ENCODE measurements at places on chromosomes 2 and 18. TPM values are rescaled to one million over a fixed set of nuclear protein-coding genes. Genes with fewer than 3 reads are reported as not detected.

Gene GREB1L
- 0.31 TPM for total RNA-seq

- no peak for DNase-seq
Measured at GRCh38 chr2:41580806-41581205, 467.0 kb upstream of the PKDCC start.

GRCh38 chr2:46194856-46195255 is 102.4 kb upstream of the EPAS1 start:
- no peak for DNase-seq

Gene ALK
- total RNA-seq = 0.78 TPM

Gene ANKRD62
- 0.16 TPM for total RNA-seq

Gene TDRD15
- 3.0 TPM for total RNA-seq

Gene GPR55
- not detected for total RNA-seq

- no peak for DNase-seq
Measured at GRCh38 chr18:4637876-4638275, 182.8 kb upstream of the DLGAP1 start.

- DNase-seq = no peak
Measured at GRCh38 chr18:54968807-54969206, 9.5 kb upstream of the CCDC68 start.

Gene MALL
- total RNA-seq = 0.94 TPM

Gene SLC5A7
- total RNA-seq = 0.94 TPM

DNA sequence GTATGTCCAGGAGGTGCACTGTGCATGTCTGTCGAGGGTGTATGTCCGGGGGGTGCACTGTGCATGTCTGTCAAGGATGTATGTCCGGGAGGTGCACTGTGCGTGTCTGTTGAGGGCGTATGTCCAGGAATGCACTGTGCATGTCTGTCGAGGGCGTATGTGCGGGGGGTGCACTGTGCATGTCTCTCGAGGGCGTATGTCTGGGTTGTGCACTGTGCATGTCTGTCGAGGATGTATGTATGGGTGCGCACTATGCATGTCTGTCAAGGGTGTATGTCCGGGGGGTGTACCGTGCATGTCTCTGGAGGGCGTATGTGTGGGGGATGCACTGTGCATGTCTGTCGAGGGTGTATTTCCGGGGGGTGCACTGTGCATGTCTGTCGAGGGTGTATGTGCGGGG is 249.3 kb upstream of the MYT1L start:
- DNase-seq = no peak

Gene TOGARAM2
- total RNA-seq = under 0.01 TPM

DNA sequence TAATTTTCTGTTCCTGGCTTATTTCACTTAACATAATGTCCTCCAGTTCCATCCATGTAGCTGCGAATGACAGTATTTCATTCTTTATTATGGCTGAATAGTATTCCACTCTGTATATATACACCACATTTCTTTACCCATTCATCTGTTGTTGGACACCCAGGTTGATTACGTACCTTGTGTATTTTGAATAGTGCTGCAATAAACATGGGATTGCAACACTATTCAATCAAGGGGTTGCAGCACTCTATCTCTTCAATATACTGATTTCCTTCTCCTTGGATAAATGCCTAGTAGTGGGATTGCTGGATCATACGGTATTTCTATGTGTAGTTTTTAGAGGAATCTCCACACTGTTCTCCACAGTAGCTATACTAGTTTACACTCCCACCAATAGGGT is 61.3 kb downstream of the THADA start:
- DNase-seq = no peak

Gene NAB1
- 54.0 TPM for total RNA-seq

DNA sequence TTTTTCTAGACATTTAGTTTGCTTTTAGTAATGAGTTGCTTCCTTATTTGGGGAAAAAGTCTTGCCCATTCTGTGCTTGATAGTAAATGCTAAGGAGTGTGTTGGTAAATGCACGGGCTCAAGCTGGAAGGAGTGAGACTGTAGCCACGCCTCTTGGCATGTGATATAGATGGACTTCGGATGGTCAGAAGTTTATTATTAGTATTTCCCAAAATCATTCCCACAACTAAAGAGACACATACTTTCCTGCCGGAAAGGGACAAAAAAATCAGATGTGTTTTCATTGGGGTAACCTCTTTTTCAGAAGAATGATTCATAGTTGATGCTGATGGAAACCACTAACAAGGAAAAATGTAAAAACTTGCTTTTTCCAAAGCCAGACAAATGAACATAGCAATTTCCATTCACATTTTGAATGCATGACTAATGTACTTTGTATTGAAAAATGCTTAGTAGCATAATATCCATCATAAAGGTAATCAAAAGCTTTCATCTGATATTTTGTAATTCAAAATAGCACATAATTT is 133.2 kb downstream of the ZNF532 start:
- DNase-seq = no peak

GRCh38 chr2:31134480-31134879 is 3.8 kb downstream of the GALNT14 start:
- DNase-seq = no peak

DNA sequence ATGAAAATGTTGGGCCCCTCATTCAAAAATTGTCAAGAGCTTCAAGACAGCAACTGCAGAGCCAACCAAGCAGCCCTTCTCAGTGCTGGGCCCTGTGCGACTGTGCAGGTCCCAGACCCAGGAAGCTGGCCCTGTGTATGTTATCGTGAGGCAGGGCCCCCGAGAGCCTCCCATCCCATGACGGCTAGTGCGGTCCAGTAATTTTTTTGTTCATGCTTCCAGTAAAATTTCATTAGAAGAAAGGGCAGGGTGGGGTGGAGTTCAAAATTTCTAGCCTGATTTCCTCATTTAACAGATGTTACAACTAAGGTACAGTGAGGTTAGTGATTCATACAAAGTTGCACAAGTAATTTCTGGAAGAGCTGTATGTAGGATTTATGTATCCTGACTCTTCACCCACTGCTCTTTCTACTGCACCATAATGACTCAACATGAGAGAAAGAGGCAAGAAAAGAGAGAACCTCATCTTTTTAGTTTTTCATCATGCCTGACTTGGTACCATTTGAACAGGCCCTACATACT is 105.5 kb downstream of the ZEB2 start:
- DNase-seq = no peak

Gene NEB
- total RNA-seq = 3.0 TPM

GRCh38 chr2:173149491-173149890 is 73.8 kb downstream of the MAP3K20 start:
- DNase-seq = no peak

DNA sequence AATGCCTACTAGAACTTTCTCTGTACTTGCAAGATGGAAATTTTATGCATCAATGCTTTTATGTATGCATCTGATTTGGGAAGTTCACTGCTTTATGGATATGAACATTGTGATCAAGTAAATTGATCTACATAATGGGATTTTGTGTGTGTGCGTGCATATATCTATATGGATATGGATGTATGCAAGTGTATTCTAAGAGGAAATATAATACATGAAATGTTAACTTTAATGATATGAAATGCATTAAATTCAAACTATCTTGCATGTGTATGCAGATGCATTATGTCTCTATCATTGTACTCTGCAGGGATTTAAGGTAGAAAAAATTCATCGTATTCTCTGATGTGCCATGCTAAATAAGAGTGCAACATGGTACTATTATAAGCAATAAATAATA is 1855.4 kb upstream of the PIK3C3 start:
- DNase-seq = no peak

DNA sequence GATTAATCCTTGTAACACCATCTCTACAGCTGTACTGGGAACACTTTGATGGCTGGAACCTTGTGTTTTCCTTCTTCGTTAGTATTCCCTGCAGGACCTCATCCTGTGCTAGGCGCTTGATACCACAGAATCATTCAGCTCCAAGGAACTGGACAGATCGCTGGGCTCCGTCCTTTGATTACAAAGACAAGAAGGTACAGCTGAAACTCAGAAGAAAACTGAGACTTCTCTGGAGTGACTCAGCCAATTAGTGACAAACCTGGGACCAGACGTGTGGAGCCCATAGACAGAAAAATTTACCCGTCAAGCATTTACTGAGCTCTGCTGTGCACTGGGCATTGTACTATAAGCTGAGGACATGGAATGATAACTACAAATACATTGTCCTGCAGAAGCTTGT is 67.3 kb downstream of the NCKAP5 start:
- no peak for DNase-seq

Gene CRYGC
- total RNA-seq = not detected

- DNase-seq = no peak
Measured at GRCh38 chr2:24016376-24016761, 6.5 kb downstream of the MFSD2B start.

DNA sequence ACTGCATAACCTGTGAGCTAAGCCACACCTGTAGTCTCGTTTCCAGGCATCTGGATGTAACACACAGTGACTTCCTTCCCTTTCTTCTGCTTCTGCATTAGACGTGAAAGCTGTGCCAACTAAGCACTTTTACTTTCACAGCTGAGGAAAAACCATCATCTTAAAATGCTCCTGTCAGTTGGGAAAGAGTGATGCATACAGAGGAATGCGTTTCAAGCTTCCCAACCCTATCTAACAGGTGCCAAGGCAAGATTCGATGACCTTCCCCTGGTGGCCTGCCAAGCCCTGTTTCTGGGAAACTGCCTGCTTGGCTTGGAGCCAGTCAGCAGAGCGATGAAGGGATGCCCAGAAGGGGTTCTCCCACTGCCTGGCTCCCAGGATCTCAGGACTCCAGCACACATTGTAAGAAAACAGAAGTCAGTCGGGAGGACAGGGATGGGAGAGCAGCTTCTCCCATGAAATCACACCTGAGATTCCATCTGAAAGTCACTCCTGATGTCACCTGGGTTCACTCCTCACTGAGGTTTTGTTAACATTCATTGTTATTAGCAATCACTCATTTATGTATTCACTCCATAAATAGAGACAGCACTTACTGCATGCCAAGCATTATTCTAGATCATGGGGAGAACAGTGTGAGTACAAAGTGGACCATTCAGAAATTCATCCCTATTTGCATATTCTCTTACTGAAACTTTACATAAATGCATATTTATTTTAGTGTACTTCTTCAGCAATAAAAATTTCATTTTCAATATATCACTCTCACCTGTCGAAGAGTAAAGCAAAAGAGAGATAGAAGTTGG is 64.1 kb downstream of the DTNA start:
- DNase-seq = peak; percentile 29

Gene C2orf80
- total RNA-seq = 28.7 TPM

GRCh38 chr2:112803691-112804521 is 19.6 kb upstream of the IL1A start:
- DNase-seq = no peak

- DNase-seq = no peak
Measured at GRCh38 chr2:190887089-190887488, 6.5 kb downstream of the GLS start.

GRCh38 chr18:75818383-75818782 is 390.9 kb upstream of the SMIM21 start:
- no peak for DNase-seq
